IPS-NIHi11 (cell line): ENCODE measurements at places on chromosomes 16 and 17.
A peak's percentile ranks its signal among the peaks of the same experiment; 100 is the strongest.

DNA sequence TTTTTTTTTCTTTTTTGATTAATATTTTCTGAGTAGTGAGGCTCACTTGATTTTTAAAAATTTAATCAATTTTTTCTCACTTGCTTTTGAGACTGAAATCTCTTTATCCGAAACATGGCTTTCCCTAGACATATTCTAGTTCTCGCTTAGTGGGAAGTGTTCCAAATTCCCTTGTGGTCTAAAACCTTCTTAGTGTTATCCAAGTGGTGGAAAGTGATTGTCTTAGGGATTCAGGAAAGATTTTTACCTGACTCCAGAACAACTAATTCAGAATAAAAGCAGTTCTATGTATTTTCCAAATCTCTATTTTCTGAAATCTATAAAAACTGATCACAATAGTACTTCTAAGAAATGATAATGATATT is 178.8 kb downstream of the MAP2K6 start:
- DNase-seq, result no peak

- DNase-seq, result peak; percentile 84
These were observed 4.3 kb downstream of the MYO1C start for GRCh38 chr17:1487939-1488825.

DNA sequence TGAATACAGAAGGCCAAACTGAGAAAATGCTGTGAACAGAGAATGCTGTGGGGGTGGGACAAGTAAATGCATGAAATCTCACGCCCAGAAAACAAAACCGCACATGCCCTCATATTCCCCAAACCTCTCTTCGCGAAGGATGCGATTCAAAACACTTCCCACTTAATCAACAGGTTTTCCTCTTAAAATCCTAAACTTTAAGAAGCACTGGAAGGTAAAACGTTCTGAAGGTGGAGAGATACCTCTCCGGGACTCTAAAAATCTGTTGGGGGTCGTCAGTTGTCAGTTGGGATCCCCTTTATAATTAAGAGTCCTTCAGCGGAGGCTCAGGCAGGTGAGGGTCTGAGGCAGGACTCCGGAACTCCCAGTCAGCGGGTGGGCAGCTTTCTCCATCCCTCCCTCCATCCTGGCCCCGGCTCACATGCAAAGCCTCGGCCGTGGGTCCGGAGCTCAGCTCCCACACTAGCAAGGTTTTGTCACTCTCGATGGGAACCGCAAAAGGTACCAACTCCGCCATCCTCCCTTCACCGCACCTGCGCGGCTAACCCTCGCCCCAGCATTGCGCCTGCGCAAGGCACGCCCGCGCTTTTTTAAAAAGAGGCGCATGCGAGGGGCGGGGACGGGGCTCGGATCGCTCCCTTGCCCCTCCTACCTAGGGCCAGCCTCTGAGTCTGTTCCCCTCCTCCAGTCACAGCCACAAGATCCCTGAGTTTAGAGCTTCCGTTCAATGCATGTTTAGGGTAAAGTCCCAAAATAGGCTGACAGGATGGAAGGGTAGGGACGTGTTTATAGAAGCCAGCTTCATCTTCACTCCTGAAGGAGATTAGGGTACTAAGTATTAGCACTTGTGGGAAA is at the start of gene RDM1:
Gene RDM1, minus strand, starts transcription at position 563 of the 855 bp plus-strand sequence. Its CDS starts 46 bp downstream, at position 517.
- peak; percentile 97 for DNase-seq

GRCh38 chr17:78356101-78356713 is 3.7 kb downstream of the SOCS3 start:
- DNase-seq, result no peak

GRCh38 chr17:3744014-3744413 is 20.3 kb downstream of the HASPIN start:
- DNase-seq, result no peak

GRCh38 chr17:63954402-63955063 is 18.2 kb downstream of the SCN4A start:
- no peak for DNase-seq

GRCh38 chr16:88469615-88470395 is 16.7 kb downstream of the ZFPM1 start:
- DNase-seq, result no peak

DNA sequence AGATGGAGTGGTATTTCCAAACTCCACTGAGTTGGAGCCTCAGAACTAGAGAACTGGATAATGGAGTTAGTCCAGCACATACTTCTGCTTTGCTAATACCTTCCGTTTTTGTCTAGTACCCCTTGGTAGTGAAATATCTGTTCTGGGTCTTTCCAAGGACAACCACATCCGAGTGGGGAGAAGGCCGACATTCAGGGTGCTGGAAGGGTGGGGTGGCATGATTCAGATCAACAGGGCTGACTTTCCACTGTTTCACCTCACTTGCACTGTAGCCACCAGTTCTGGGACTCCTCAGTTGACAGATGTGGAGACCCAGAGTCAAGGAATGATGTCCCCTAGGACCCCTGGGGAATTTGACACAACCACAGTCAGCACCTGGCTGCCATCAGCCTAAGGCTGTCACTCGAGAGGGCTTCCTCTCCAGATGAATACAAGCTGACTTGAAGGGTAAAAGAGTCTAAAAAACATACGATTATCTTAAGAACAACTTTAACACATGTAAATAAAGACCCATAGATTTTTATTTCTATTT is 84.8 kb upstream of the HNF1B start:
- no peak for DNase-seq

- no peak for DNase-seq
These were observed 43.9 kb upstream of the ICAM2 start for GRCh38 chr17:64064331-64064730.

DNA sequence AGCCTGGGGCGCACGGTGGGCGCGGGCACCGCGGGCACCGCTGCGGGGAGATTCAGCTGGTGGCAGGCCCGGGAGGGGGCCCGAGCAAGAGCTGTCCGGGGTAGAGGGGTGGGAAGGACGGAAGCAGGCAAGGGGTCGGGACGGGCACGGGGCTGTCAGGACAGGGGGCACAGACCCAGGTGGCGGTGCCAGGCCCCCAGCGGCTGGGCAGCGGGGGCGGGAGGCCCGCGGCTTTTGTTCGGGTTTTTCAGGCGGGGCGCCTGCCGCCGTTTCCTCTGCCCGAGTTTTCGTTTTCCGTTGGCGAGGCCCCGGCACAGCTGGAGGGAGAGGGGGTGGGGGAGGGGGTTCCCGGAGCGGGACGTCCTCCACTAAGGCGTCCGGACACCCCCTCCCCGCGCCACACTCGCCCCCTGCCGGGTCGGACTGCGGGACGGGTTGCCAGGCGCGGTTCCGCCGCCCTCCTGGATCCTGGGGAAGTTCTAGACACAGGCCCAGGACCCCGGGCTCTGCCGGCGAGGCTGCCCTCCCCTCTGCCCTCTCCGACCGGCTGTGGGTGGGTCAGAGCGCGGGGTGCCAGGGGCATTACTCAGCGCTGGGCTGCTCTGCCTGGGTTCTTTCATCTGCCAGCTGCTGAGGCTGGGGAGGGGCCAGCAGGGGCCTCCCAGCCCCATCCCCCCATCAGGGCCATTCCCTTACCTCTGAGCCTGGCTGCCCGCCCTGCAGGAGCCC is 543 bp downstream of the ARHGAP23 start:
- peak; percentile 66 for DNase-seq

DNA sequence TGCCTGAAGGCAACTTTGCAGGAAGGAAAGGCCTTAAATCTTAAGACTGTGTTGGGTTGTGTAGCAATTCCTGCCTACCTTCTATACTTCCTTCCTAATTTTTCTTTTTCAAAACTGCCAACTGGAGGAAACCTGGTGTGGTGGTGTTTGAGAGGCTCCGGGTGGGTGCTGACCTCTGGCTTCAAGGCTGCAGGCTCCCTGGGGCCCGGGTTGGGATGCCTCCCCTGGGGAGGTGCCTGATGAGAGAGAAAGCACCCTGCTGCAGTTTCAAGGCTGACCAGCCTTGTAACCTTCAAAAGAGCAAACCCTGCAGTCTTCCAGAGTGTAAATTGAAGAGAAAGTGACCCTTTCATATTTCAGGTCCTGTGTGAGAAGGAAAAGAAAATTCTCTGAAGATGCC is 55.9 kb downstream of the MSI2 start:
- no peak for DNase-seq

DNA sequence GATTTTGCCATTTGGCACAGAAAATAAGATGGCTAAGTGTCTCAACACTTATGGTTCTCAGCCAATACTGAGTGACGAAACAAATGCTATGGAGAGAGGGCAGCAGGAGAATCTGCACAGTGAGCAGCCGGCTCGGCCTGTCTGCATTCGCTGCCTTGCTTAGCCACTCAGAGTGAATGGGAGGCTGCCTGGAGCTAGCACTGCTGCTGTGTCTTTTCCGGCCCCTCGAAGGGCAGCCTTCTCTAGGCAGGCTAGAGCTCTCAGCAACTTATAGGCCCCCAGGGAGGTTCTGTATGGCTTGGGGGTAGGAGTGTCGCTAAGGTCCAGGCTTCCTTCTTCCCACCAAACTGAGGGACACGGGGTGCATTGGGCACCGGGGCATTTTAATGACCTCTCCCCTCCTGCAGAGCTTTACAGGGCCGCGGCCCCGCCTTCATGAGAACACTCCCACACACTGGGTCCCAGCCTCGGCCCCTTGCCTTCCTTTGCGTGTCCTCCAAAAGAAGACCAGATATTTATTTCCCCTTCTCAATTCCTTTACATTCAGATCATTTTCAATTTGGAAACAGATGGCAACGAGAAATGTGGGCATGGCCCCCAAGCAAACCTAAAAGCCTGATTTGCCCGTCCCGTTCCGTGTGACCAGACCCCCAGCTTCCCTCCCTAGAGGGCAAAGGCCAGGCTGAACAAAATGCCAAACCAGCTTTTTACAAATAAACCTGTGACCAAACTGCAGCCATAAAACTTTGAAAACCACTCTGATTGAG is 670.9 kb downstream of the TOX3 start:
- DNase-seq, result peak; percentile 11

GRCh38 chr16:1900452-1900774 is 17.8 kb downstream of the HS3ST6 start:
- no peak for DNase-seq

- no peak for DNase-seq
These were observed 40.7 kb upstream of the STH start for GRCh38 chr17:45958307-45958706.

DNA sequence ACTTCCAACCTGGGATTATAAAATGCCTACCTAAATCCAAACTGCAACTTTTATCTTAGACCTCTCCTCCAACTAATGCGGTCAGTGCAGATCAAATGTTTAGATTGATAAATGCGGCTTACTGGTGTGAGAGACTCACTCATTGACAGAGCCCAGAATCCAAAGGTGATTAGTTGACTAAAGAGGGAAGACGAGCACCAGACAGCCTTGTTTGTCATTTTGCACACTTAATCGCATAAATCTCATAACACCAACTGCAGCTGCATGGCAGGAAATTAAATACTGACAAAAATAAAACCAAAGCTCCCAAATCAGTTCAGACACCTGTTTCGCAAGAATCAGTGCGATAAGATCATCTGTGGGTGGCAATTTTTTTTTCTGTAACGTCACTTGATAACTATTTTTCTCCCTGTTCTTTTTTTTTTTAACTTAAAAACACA is 35.9 kb downstream of the NACA2 start:
- no peak for DNase-seq

- no peak for DNase-seq
These were observed 194.5 kb downstream of the RPTOR start for GRCh38 chr17:80738987-80739730.

- DNase-seq, result peak; percentile 66
These were observed 2.6 kb downstream of the HNF1B start for GRCh38 chr17:37742116-37742761.

- no peak for DNase-seq
These were observed 186.8 kb upstream of the IRX3 start for GRCh38 chr16:54473226-54473993.

GRCh38 chr17:34412534-34412933 is 49.5 kb upstream of the CCL1 start:
- no peak for DNase-seq

DNA sequence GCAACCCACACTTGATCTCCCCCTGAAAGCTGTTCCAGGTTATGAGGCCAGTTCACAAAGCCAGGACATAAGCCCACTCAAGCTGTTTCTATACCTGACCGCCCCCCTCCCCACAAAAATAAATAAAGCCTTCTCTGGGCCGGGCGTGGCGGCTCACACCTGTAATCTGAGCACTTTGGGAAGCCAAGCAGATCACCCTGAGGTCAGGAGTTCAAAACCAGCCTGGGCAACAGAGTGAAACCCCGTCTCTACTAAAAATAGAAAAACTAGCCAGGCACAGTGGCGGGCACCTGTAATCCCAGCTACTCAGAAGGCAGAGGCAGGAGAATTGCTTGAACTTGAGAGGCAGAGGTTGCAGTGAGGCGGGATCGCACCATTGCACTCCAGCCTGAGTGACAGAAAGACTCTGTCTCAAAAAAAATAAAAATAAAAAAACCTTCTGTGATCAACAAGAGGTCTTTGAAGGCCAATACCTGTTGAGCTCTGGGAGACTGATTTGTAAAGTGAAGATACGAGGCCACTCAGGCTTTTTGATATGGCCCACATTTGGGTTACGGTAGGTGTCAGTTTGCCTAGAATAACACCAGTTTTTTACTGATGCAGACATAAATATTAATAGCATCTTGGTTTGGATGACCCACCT is 2.2 kb downstream of the KDM8 start:
- no peak for DNase-seq

GRCh38 chr17:75596320-75597087 is 8.9 kb downstream of the MYO15B start:
- DNase-seq, result no peak

- peak; percentile 71 for DNase-seq
These were observed 84.7 kb downstream of the PLCG2 start for GRCh38 chr16:81863630-81864352.

DNA sequence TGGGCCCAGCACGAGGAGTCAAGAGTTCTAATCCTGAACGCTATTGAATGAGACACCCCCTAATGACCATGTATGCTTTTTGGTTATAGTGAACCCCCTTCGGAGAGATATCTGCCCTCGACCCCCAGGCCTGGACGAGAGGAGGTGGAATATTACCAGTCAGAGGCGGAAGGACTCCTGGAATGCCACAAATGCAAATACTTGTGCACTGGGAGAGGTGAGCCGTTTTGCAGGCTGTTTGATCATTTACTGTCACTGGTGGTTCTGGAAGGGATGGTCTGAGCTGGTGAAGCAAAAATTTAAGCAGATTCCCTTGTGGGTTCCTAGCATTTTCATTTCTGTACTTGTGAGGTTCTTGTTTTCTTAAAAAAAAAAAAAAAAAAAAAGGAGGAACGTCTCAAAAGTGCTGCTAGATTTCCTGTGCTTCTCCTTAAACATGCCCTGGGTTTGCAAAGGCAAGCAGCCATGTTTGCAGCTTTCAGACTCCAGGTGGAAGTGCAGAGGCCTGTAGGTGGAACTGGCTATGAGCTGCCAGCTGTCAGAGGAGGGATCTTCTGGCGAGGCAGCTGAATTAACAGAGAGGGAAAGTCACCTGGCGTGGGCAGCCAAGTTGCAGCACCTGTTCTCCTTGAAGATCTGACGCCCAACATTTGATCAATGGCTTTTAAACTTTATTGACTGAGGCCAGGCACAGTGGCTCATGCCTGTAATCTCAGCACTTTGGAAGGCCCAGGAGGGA is 3.5 kb downstream of the MARVELD3 start:
- no peak for DNase-seq

DNA sequence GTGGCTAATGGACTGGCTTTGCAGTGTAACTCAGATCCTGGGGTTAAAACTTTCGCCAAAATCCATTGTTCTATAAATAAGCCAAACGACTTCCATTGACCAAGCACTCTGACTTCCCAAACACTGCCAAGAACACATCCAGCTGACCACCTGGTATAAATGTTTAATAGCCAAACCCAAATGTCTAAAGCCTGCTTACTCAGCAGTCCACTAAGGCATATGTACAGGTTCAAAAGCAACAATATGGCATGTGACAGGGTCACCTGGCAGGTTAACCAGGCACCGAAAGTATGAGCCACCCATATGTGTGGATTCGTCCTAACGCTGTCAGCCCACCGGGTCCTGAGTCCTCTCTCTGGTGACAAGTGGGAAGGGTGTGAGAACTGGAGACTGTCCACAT is 2.1 kb downstream of the CSNK1D start:
- no peak for DNase-seq
